AG20443 (cell line): ENCODE measurements at places on chromosomes 11 and 22.

- no peak for DNase-seq
These were observed 26.5 kb downstream of the MUC6 start for GRCh38 chr11:1009991-1010390.

DNA sequence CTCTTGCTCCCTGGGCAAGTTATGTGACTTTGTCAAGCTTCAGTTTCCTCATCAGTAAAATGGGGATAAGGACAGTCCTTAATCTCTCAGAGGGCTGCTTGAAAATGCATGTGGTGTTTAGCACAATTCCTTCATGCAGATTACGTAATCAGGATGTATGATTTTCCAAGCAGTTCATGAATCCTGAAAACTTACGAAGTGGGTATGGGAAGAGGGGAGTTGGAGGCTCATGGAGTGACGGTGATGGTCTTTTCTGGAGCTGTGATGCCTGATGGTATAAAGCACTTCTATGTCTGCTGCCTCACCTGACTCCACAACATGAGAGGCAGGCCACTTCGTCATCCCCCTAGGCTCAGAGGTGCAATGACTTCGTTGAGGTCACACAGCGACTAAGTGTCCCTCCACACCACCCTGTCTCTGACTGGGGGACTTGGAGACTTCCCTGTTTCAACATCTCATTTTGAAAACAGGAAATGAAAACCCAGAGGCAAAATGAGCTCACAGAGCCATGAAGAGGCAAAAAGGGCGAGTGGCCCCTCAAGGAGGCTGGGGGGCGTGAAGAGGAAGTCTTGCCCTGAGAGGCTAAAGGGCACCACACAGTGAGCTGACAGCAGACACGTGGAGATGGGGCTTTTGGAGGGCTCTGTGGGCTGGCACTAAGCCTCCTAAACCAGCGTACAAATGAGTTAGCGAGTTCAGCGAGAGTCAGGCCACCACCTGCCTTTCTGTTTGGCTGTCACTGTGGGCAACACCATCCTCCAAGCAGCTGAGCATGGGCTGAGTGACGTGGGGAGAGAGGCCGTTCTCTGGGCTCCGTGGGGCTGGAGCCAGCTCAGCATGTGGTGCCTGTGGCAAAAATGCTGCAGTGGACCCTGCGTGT is 10.1 kb downstream of the MCM5 start:
- DNase-seq: no peak

GRCh38 chr11:133325711-133326110 is 206.6 kb downstream of the OPCML start:
- DNase-seq: no peak

DNA sequence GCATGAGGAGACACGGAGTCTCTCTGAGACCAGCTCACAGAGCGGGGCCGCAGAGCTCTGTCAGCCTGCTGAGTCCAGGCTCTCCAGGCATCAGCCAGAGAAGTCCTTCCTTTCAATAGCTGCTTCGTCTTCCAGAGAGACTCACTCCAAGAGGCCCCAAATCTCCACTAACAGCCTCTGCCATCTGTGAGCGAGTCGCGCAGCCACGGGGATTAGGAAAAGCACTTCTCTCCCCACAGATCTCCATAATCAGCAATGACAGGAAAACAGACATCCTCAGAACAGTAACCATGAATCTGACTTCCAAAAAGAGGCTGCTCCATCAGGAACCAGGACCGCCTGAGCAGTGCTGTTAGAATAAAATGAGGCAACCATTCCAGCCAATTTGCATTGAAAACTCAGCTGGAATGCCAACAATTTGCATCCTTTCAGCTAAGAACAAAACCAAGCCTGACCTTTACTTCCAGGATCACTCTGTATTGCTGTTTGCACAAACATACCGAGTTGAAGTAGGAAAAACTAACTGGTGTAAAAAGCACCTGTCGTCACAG is 65.4 kb downstream of the SMCO4 start:
- DNase-seq: no peak

GRCh38 chr11:129323896-129324502 is 51.6 kb upstream of the BARX2 start:
- DNase-seq: peak; percentile 70

DNA sequence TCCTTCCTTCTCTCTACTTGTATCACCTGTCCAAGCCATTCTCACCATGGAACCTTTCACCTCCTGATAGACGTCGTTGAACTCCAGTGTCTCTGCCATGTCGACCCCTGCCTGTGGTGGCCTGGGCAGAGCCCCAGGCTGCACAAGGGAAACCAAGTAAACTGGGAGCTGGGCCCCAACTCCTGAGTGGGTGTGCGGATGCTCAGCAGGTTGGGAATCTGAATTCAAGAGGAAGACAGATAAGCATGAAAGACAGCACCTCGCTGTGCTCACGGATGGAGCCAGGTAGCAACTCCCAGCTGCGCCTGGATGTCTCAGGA is 709 bp downstream of the SSRP1 start:
- no peak for DNase-seq
